ENCODE measurements at places on chromosomes 7 and 10. TPM values are rescaled to one million over a fixed set of nuclear protein-coding genes. Genes with fewer than 3 reads are reported as not detected.

DNA sequence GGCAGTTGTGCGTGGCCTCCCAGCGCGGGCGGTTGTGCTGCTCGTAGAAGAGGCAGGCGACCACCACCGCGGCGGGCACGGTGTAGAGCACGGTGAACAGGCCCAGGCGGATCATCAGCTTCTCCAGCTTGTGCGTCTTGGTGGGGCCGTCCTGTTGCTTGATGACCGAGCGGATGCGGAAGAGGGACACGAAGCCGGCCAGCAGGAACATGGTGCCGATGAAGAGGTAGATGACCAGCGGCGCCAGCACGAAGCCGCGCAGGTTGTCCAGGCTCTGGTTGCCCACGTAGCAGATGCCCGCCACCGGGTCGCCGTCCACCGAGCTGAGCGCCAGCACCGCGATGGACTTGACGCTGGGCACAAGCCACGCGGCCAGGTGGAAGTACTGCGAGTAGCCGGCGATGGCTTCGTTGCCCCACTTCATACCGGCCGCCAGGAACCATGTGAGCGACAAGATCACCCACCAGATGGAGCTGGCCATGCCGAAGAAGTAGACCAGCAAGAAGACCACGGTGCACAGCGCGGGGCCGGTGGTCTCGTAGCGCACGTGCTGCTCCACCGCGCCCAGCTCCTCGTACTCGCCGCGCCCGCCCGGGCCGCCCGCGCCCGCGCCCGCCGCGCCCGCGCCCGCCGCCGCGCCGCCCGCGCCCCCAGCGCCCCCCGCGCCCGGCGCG lies 2.2 kb downstream of the FZD8 start:
- no peaks in the 10 kb centered on the region for H3K36me3 ChIP-seq
- DNase-seq, result no peak
- no peak overlapping the region for H3K27ac ChIP-seq
- H3K4me1 ChIP-seq, result peaks cover 25% of the 10 kb centered on the region
- peak overlapping the region; percentile 39 for H3K4me3 ChIP-seq
- H3K27me3 ChIP-seq, result peaks cover 75% of the 10 kb centered on the region

- peak overlapping the region; percentile 5 for H3K4me3 ChIP-seq
- H3K27ac ChIP-seq, result peak overlapping the region; percentile 75
- H3K4me1 ChIP-seq, result peaks cover 69% of the 10 kb centered on the region
- H3K27me3 ChIP-seq, result no peaks in the 10 kb centered on the region
These were observed 14.0 kb upstream of the PCGF5 start for GRCh38 chr10:91206427-91206826.

DNA sequence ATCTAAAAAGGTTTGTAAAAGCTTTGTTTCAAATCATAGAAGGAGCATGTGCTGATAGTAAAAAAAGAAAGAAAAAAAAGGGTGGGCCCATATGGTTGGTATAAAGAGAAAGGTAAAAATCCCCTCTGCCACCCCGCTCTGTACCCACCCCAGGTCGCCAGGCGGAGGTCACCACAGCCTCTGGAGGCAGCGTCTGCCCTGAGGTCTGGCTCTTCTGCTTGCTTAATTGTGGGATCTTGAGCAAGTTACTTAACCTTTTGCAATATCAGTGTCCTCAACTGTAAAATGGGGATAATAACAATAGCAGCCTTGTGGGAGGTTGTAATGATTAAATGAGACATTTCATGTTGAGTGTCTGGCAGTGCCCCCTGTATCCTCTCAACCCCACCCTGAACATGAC lies 10.7 kb upstream of the PCBD1 start:
- no peak overlapping the region for H3K4me3 ChIP-seq
- no peaks in the 10 kb centered on the region for H3K4me1 ChIP-seq
- H3K36me3 ChIP-seq, result no peaks in the 10 kb centered on the region
- peaks cover 3% of the 10 kb centered on the region for H3K27me3 ChIP-seq
- H3K27ac ChIP-seq, result no peak overlapping the region

DNA sequence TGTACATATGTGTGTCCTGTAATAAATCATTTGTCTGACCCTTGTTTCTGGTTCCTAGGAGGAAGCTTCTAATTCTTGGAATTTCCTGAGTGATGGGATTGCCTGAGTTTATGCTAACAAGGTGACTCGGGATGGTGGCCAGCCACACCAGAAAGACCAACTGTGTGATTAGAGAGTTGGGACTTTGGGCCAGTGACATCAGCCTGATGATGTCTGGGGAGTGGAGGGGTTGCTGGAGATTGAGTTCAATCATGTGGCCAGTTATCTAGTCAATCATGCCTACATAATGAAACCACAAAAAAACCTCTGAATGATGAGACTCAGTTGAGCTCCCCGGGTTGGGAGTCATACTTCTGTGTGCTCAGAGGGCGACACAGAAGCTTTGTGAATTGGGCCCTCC lies 23.5 kb upstream of the CARD11 start:
- H3K27ac ChIP-seq, result peak overlapping the region; percentile 94
- H3K27me3 ChIP-seq, result no peaks in the 10 kb centered on the region
- DNase-seq, result peak; percentile 72
- peaks cover 30% of the 10 kb centered on the region for H3K36me3 ChIP-seq
- peak overlapping the region; percentile 16 for H3K4me3 ChIP-seq

GRCh38 chr7:95509199-95509598 lies 23.5 kb downstream of the ASB4 start:
- H3K4me1 ChIP-seq, result peaks cover 3% of the 10 kb centered on the region
- H3K27ac ChIP-seq, result no peak overlapping the region
- no peaks in the 10 kb centered on the region for H3K36me3 ChIP-seq

DNA sequence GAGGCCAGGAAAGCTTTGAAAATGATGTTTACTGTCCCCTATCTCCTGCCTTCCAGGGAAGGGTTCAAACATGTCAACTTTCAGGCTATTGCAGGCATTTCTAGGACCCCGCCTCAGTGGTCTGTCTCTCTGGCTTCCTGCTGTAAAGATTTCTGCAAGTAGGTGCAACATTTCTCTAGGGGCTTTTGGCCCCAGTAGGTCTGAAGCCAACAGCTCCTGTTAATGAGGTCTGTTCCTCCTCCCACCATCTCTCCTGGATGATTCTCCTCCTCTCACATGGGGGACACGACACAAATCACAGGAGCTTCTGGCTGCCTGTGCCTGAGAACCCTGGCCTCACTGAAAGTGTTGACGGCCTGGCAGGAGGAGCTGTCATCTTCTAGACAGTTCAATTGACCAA lies 194.3 kb downstream of the CYP26A1 start:
- no peaks in the 10 kb centered on the region for H3K36me3 ChIP-seq
- no peak overlapping the region for H3K4me3 ChIP-seq
- H3K27me3 ChIP-seq, result peaks cover 2% of the 10 kb centered on the region
- H3K27ac ChIP-seq, result peak overlapping the region; percentile 50
- no peak for DNase-seq
- H3K4me1 ChIP-seq, result peaks cover 16% of the 10 kb centered on the region

GRCh38 chr10:113222207-113222606 lies 272.2 kb downstream of the TCF7L2 start:
- no peak overlapping the region for H3K27ac ChIP-seq
- H3K36me3 ChIP-seq, result no peaks in the 10 kb centered on the region
- peaks cover 25% of the 10 kb centered on the region for H3K27me3 ChIP-seq
- no peak overlapping the region for H3K4me3 ChIP-seq
- DNase-seq, result no peak

DNA sequence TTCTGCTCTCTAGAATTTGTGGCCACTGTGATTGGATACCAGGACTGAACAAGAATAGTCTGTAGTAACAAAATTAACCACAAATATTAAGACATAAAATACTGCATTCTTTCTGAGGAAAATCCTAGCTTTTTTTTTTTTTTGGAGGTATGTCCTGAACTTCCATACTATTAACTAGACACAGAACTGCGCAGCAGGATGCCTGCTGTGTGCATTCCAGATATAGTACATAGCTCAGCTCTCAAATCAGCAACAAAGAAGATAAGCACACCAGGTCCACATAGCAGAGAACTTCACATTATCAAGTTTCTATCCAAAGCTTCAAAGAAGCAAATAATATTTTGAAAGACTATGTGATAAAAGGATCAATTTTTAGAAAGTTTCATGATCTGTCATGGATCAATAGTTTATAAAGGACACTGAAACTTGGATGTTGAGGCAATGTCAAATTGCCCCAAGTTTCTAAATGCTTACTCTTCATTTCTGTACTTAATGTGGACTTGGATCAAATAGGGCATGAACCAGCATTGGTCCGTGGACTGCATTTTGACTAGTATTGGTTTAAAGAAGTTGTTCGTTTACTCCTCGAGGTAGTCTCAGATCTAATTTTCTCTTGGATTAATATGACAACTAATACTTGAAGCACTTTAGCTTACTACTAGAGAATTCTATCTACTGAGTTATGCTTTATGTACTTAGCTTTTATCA lies 15.4 kb downstream of the NAMPT start:
- H3K4me1 ChIP-seq, result peaks cover 7% of the 10 kb centered on the region
- DNase-seq, result no peak
- no peak overlapping the region for H3K27ac ChIP-seq
- no peak overlapping the region for H3K4me3 ChIP-seq

- DNase-seq, result no peak
- no peak overlapping the region for H3K4me3 ChIP-seq
- no peaks in the 10 kb centered on the region for H3K36me3 ChIP-seq
- H3K4me1 ChIP-seq, result peaks cover 8% of the 10 kb centered on the region
These were observed 66.1 kb upstream of the AGBL3 start for GRCh38 chr7:134920026-134920753.

DNA sequence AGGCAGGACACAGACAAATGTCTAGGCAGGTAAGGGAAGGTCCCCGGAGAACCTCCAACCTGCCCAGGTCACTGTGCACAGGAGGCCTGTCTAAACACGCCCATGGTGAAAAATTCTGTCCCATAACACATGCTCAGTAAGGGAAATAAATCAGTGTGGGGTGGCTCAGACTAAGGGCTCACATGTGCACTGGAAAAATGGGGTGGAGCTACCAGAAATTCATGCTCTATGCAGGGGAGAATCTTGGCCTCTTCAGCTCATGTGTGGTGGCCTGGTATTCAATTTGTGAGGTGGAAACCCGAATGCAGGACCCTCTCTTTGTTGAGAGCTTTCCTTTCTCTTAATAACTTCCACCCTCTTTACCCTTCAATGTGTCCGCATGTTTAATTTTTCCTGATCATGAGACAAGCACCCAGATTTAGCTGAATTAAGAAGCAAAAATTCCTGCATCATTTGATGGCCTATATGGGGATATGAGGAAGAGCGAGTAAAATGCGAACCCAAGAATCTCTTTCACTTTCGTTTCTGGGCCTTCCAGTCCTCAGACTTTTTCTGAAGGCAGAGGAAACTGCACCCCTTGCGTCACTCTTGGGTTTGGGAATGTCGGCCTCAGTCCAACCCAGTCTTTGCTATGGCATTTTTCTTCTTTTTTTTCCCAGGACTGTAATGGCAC lies 163.2 kb downstream of the DGKB start:
- H3K4me1 ChIP-seq, result peaks cover 4% of the 10 kb centered on the region
- DNase-seq, result no peak
- H3K4me3 ChIP-seq, result no peak overlapping the region
- no peak overlapping the region for H3K27ac ChIP-seq
- no peaks in the 10 kb centered on the region for H3K27me3 ChIP-seq

- DNase-seq, result no peak
- H3K27me3 ChIP-seq, result peaks cover 4% of the 10 kb centered on the region
- H3K4me1 ChIP-seq, result no peaks in the 10 kb centered on the region
- no peak overlapping the region for H3K27ac ChIP-seq
- H3K4me3 ChIP-seq, result no peak overlapping the region
These were observed 124.8 kb downstream of the SAMD9 start for GRCh38 chr7:92992932-92993331.

DNA sequence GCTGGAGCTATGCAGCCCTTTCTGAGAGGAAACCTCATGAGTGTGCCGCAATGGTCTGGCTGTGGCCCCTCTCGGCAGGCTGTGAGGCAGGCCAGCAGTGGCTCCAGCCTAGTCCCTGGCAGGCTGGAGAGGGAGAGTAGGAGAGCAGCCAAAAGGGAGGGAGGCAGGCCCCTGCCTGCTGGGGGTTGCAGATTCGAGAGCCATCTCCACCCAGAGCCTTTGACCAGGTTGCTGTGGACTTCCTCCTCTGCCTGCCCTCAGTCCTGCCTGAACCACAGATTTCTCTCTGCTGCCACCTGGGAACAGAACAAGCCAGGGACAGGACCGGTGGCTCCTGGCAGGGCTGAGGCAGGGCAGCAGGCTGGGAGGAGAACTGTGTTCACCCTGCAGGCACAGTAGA lies 13.9 kb downstream of the PAX2 start:
- DNase-seq, result no peak
- H3K4me1 ChIP-seq, result no peaks in the 10 kb centered on the region

DNA sequence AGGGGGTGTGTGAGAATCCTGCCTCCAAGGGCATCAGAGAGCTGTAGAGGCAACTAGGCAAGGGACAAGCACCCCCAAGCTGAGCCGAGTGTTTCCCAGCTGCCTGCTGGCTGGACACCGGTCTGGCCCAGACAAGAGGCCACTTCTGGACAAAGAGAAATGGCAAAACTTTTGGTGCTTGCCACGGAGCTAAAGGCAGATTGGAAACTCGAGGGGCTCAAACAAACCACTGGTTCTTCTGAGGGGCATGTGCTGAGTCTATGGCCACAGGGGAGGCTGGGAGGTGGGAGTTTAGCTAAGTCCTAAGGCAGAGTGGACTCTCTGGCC lies 66.5 kb upstream of the INPP5A start:
- H3K4me3 ChIP-seq, result no peak overlapping the region
- peaks cover 22% of the 10 kb centered on the region for H3K27me3 ChIP-seq
- H3K27ac ChIP-seq, result no peak overlapping the region
- no peak for DNase-seq

DNA sequence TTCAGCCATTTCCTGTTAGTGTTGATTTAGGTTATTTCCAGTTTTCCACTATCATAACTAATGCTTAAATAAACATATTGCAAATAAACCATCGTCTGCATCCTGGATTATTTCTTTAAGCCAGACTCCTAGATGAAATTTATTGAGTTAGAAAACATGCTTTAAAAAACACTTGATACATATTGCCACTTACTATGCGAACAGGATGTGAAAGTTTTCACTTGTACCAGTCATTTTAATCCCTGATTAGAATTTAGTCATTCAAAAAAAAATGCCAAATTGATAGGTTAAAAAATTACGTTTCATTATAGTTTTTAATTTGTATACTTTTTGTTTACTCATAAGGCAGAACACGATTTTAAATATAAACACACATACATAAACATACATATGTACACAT lies 309.6 kb downstream of the RNLS start:
- peak overlapping the region; percentile 40 for H3K27ac ChIP-seq
- peaks cover 46% of the 10 kb centered on the region for H3K4me1 ChIP-seq
- peaks cover 14% of the 10 kb centered on the region for H3K36me3 ChIP-seq
- H3K27me3 ChIP-seq, result no peaks in the 10 kb centered on the region

GRCh38 chr10:117768333-117769042 lies 225.9 kb downstream of the EMX2 start:
- DNase-seq, result no peak
- no peaks in the 10 kb centered on the region for H3K4me1 ChIP-seq
- no peaks in the 10 kb centered on the region for H3K36me3 ChIP-seq
- H3K27ac ChIP-seq, result no peak overlapping the region

CACNB2 gene
- not detected for total RNA-seq

EPO gene
- not detected for total RNA-seq

PWWP2B gene
- 6.9 TPM for total RNA-seq

ANXA7 gene
- total RNA-seq, result 80.4 TPM
